ENCODE measurements at places on chromosomes 2 and 18.

DNA sequence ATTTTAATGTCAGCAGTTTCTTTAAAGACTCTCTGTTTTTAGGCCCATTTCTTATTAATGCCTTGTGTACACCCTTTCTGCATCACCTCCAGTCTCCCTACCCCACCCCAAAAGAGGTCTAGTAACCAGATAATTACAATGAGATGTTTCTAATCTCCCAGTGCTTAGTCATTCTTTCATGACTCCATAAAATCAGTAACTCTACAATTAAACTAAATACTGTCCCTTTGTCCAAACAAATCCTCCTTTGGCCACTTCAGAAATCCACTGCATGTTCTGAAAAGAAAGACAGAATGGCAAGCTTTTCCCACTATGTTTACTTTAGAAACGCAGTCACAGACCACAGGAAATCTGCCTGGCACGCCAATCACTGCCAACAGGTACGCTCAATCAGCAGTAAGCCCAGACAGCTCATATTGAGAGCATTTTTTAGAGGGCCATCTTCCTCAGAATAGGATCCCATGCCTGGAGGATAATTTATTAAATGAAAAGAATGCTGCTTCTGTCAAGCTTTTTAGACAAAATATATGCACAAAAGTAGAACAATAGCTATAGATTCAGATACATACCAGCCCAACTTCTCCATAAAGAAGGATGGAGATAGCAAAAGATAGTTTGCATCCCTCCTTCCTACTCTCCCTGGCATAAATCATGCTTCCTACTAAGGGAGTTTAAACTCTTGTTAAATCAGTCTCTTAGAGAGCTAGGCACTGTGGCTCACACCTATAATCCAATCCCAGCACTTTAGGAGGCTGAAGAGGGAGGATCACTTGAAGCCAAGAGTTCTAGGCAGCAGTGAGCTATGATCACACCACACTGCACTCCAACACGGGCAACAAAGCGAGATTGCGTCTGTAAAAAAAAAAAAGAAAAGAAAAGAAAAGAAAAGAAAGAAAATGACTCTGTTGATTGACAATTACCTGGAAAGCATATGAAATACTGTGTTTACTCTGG is 14.6 kb downstream of the CLASP1 start:
- DNase-seq = peak; percentile 74

DNA sequence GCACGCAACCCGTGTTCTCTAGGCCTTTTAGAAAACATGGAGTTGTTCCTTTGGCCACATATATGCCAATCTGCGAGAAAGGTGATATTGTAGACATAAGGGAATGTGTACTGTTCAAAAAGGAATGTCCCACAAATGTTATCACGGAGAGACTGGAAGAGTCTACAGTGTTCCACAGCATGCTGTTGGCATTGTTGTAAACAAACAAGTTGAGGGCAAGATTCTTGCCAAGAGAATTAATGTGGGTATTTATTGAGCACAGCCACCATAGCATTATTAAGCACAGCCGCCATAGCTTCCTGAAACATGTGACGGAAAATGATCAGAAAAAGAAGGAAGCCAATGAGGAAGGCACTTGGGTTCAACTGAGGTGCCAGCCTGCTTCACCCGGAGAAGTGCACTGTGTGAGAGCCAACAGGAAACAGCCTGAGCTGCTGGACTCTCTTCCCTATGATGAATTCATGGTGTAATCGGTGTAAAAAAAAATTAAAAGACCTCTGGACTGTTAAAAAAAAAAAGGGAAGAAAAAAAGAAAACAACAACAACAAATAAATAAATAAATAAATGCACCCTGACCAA is 29.0 kb upstream of the REL start:
- no peak for DNase-seq

DNA sequence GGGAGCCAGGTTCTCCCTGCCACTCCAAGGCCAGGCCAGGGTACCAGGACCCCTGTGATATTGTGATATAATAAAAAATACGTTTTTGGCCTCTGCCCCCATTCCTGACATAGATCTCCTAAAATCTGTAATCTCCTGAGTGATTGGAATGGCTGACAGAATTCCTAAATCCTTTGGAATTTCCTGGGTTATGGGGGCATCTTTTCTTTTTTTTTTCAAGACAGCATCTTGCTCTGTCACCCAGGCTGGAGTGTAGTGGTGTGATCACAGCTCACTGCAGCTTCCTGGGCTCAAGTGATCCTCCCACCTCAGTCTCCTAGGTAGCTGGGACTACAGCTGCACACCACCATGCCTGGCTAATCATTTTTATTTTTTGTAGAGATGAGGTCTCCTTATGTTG is 26.2 kb upstream of the TUBB6 start:
- DNase-seq = no peak

DNA sequence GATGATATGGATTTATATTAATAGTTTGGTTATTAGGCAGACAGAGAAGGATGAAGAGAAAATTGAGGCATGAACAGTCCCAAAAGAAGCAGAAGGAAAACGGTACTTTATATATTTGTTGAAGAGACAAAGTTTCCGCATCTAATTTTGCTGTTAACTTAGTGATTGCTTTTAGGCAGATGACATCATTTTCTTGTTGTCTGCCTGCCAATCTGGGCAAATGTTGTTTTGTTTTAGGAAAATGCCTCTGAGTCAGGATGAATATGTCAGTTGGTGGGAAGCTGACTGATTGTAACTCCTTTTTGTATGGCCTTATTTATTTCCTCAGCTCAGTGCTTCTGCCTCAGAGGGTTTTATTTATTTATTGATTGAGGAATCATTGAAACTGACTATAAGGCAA is 52.5 kb upstream of the CAVIN2 start:
- DNase-seq = peak; percentile 53

DNA sequence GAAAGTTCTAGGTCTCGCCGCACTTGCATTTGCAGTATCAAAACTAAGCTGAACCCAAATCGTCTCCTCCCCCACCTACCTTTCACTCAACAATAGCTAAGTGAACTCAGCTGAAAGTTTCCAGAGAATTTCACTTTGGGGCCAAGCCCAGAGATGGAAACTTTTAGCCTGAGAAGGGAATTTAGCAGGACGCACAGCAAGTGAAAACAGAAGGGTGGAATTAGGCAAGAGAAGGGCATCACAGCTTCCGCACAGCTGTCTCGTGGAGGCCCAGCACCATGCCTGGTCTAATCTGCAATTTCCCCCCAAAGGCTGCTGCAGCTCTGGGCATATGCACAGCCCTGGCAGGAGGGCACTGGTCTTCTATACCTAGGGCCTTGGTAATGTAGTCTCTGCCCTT is 262.0 kb downstream of the TNS1 start:
- DNase-seq = no peak

DNA sequence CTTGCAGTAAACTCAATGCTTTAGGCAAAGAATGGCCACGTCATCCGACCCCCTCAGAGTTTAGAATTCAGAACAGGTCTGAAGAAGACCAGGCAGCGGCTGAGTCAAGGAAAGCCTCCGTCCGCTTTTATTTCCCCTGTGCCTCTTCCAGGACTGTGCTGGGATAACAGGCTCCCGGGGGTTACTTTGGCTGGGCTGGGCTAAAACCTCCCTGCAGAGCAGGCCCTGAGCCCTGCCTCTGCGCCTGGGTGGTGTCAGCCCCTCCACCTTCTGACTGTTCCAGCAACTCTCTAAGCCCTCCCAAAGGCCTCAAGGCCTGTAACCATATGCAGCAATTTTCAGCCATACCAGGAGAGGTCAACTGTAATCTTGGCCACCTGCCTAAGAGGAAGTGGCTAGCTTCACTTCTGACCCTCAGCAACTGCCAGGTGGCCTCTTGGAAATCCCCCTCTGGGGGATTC is 166.5 kb downstream of the RPIA start:
- DNase-seq = no peak

DNA sequence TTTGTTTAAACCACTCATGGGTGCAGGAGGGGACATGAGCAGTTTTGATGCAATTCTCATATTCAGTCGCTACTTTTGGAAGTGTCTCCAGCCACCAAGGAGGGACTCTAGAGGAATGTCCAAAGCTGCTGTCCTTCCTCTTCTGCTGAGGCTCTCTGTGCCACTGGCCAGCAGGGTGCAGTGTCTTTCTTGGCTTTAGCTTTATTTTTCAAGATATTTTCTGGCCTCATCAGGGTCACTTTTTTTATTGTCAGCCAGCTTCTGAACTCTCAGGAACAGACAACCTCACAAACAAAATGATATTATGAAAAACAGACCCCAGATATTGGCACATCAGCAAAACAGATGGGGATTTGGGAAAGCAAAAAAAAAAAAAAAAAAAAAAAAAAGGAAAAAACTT is 289.3 kb upstream of the ZSWIM2 start:
- no peak for DNase-seq

- DNase-seq = peak; percentile 50
Observed at GRCh38 chr2:217429981-217430500, 570.2 kb upstream of the TNP1 start.

DNA sequence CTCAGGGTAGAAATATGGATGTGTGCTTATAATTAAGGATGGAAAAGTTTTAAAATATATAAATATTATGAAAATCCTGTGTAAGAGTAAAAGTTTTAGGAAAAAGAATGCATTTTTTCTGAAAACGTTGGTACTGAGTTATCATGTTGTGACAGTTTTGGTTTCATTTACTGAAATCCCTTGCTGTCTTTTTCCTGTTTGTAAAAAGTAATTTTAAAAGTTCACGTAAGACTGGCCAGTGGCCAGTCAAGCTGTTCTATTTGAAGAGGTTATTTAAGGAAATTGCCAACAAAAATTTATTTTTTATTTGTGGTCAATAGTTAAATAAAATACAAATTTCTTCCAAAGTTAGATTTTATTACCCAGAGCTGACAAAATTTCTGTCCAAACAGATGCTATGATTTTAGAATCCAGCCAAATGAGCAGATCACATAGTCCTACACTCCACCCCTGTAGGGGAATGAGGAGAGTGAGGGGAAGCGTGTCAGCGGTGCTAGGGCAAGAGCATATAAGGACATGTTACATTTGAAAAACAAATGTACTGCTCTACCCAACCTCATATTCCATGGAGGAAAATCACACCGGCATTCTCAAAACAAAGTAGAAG is 297.8 kb upstream of the TFPI start:
- DNase-seq = no peak

GRCh38 chr2:70141212-70141901 is 49.5 kb downstream of the C2orf42 start:
- DNase-seq = peak; percentile 98

- DNase-seq = no peak
Observed at GRCh38 chr2:127592761-127593227, 53.2 kb upstream of the GPR17 start.

- no peak for DNase-seq
Observed at GRCh38 chr2:203438528-203438927, 96.6 kb downstream of the RAPH1 start.

GRCh38 chr18:8362863-8363262 is 246.4 kb upstream of the RAB12 start:
- no peak for DNase-seq

DNA sequence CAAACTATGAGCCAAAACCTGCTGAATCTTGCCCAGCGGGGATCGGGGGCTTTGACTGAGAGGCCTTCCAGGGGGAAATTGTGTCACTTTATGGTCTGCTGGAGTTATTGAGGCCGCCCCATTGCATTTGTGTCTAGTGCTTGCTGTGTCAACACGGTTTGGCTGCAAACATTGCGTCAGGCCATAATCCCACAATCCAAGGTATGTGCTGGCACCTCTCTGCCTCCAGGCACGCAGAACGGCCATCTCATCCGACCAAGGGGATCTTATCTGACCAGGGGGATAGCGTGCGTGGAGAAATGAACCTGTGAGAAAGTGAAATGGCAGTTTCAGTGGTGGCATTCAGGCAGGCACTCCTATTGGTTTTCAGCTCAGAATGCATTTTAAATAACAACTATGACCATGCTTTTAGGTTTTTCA is 18.1 kb upstream of the LYPD6B start:
- DNase-seq = no peak

- no peak for DNase-seq
Observed at GRCh38 chr2:84889332-84889731, 8.4 kb upstream of the TRABD2A start.

GRCh38 chr2:7356909-7357584 is 439.8 kb downstream of the RNF144A start:
- DNase-seq = no peak

DNA sequence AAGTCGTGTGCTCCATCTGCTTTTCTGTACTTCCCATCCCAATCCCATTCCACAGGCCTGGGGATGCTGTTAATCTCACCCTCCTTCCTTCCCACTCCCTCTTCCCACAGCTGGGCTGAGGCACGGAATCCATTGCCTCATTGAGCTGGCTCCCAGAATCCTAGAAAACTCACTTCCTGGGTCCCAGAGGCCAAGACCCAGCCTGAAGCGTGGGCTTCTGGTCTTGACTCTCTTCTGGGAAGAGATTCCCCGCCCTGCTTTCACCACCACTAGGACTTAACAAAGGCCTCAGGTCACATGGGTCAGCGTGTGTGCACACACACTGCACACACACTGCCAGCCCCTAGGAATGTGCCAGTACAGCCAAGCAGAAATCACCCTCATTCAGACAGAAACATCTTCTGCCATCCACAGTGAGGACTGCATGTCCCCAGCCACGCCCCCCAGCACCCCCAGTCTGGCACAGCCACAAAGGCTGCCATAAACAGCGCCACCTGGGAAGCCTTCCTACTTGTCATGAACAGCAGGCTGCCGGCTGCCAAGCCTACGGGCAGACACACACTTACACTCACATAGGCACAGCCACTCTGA is 165.8 kb downstream of the TNS1 start:
- DNase-seq = no peak

Measured in foreskin keratinocyte (primary cell).